Esophagus mucosa (tissue), 1 donor: ENCODE measurements at places on chromosomes 3 and 15. TPM values are rescaled to one million over a fixed set of nuclear protein-coding genes. Genes with fewer than 3 reads are reported as not detected.

DNA sequence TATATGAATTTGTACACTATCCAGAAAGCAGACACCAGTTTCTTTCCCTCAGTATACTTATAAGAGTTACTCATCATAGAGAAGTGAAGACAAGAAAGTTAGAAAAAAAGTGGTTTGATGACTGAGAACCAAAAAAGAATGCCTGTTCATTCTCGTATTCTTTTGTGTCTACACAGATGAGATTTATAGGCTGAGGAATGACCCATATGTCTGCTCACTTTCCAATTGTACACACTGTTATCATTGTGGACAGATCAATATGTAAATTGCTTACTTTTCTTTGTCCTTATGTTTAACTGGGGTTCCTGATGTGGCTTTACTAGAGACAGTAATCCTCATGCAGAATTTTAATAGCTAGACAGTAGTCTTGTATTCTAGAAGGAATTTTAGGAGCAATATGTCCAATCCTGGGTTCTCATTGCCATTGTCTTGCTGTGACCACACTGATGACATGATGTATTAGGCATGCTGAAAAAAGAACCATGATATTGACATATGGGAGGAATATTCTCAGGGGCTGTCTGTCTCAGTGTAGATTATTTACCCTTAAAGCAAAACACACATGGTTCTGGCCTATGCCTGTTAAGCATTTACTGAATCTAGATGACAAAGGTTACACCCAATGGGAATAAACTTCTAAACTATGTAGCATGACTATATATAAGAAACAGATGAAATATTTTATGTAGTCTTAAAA lies 669.7 kb downstream of the ROBO1 start:
- no peak for ATAC-seq

ZNF502 gene
- total RNA-seq, result 1.7 TPM

ZCWPW2 gene
- total RNA-seq, result 0.40 TPM

DNA sequence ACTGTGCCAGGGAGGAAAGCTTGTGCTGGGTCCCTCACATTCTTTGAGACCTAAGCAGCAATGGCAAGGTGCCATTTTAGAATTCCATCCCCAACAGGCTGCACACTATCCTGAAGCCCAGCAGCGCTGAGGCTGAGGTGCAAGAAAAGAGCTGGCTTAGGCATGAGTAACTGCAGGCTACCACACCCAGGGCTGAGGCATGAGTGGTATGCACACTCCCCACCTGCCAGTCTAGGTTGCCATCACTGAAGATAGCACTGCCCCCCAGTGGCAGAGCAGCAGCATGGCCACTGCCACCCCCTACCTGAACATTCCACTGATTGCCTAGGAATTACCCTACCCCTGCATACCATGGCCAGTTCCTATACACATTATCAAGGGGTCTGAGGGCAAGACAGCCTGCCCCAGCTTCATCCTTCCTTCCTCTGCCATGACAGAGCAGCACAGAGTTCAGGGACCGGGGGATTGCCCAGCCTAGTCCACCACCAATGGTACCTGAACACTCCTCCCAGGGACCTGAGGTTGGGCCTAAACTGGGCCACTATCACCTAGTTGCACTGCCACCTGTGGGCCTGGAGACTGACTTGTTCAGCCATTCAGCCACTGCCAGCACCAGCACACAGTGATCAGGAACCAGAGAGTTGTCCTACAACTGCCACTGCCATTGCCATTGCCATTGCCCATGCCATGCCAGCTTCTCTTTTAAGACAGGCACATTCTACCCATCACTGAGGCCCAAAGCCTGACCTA lies 129.8 kb downstream of the SATB1 start:
- ATAC-seq, result peak; percentile 100
